Skeletal muscle tissue (tissue), 5 donors: ENCODE measurements at places on chromosomes 11 and 22. TPM values are rescaled to one million over a fixed set of nuclear protein-coding genes. Genes with fewer than 3 reads are reported as not detected.

EIF1AD gene
- total RNA-seq, result 20.9 TPM

NCF4 gene
- total RNA-seq, result 6.8 TPM

RFPL1 gene
- not detected for total RNA-seq

GPR152 gene
- total RNA-seq, result not detected

SNU13 gene
- total RNA-seq, result 57.4 TPM

ZNF280A gene
- not detected for total RNA-seq

TNKS1BP1 gene
- total RNA-seq, result 65.2 TPM

P2RY6 gene
- 2.1 TPM for total RNA-seq

GGTLC2 gene
- total RNA-seq, result not detected

DRICH1 gene
- total RNA-seq, result 0.52 TPM

KCNQ1 gene
- total RNA-seq, result 2.6 TPM

DLG2 gene
- total RNA-seq, result 18.3 TPM

HPS4 gene
- 20.9 TPM for total RNA-seq

PHOX2A gene
- total RNA-seq, result not detected

CYTH4 gene
- total RNA-seq, result 12.0 TPM

SLC22A12 gene
- total RNA-seq, result not detected

PLEKHA7 gene
- total RNA-seq, result 5.2 TPM
